ENCODE measurements at places on chromosomes 12 and 14. TPM values are rescaled to one million over a fixed set of nuclear protein-coding genes. Genes with fewer than 3 reads are reported as not detected.
A peak's percentile ranks its signal among the peaks of the same experiment; 100 is the strongest.

GRCh38 chr12:77062846-77063461 is 2.4 kb downstream of the E2F7 start:
- peak; percentile 30 for DNase-seq

SLC39A2 gene
- total RNA-seq, result not detected

- no peak for DNase-seq
Observed at GRCh38 chr12:72024613-72025012, 86.0 kb downstream of the TPH2 start.

DNA sequence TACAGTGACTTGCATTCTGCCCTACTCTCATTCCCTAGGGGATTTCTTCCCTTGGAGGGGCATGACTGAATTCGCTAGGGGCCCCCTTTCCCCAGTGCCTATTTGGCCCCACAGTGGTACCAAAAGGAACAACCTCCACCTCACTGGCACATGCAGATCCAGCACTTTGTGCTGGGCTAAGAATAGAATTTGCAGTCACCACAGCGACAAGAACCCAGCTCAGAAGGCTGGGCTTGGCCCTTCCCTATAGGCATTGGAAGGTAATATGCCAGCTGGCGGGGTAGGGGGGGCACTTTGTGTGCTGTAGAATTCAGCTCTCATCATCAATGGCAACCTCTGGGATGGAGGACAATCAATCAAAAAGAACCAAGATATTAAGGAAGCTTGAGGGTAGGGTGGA is 13.9 kb downstream of the BAZ2A start:
- no peak for DNase-seq

- DNase-seq, result no peak
Observed at GRCh38 chr12:105576261-105576660, 245.8 kb downstream of the C12orf75 start.

- no peak for DNase-seq
Observed at GRCh38 chr12:80593766-80594165, 113.7 kb upstream of the MYF6 start.

GRCh38 chr14:51546099-51546498 is 105.6 kb upstream of the FRMD6 start:
- no peak for DNase-seq

GRCh38 chr12:101051901-101052550 is 158.0 kb downstream of the SLC5A8 start:
- no peak for DNase-seq

GRCh38 chr14:74557691-74558090 is 54.3 kb downstream of the LTBP2 start:
- DNase-seq, result no peak

- DNase-seq, result no peak
Observed at GRCh38 chr12:94077209-94077608, 71.2 kb upstream of the PLXNC1 start.

- no peak for DNase-seq
Observed at GRCh38 chr14:43204816-43205215, 1302.3 kb downstream of the FSCB start.

DNA sequence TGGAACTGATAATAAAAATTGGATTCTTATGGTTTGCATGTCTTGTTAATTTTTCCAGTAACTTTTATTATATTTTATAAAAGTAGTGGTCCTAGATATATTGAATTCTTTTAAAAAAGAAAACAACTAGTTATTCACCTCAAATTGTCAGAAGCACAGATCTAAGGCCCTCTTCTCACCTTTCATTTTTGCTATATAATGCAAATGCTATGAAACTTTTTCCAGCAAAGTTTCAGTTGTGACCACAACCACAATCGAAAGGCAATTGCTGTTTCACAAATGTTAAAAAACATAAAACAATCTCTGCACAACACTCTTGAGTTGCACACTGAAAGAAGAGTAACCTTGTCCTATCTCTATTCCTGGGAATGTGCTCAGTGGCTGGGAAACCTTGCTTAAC is 479.8 kb upstream of the FLRT2 start:
- no peak for DNase-seq

DNA sequence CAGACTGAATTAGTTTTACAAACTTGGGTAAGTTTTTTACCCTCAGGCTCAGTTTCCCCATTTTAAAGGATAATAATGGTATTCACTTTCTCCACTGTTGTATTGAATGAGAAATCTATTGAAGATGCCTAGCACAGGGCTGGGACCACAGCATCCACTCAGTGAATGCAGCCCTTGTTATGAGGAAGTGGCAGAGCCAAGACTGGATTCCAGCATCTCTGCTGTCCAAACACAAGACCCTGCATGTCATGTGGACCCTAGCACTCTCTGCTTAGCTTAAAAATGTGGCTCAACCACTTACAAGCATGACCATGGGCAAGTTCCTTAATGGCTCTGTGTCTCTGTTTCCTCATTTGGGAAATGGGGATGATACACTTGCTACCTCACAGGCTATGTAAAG is 24.1 kb upstream of the TRIM9 start:
- no peak for DNase-seq

GRCh38 chr12:26172539-26172938 is 22.8 kb upstream of the SSPN start:
- DNase-seq, result no peak

- DNase-seq, result no peak
Observed at GRCh38 chr12:50841716-50842531, 802 bp upstream of the TMPRSS12 start.

KRT78 gene
- total RNA-seq, result not detected

- DNase-seq, result no peak
Observed at GRCh38 chr14:65476273-65476941, 63.9 kb downstream of the FUT8 start.

DHRS2 gene
- 0.84 TPM for total RNA-seq

GRCh38 chr12:111149299-111149698 is 219.6 kb downstream of the PHETA1 start:
- DNase-seq, result no peak

PIWIL1 gene
- total RNA-seq, result not detected
